ENCODE measurements at places on chromosomes 5 and 9.

GRCh38 chr9:28707616-28708015 is 1134.3 kb upstream of the C9orf72 start:
- no peak for DNase-seq

GRCh38 chr5:93886098-93886806 is 144.9 kb upstream of the POU5F2 start:
- no peak for DNase-seq

GRCh38 chr9:79988126-79988525 is 416.4 kb downstream of the TLE4 start:
- no peak for DNase-seq

- peak; percentile 58 for DNase-seq
Measured at GRCh38 chr9:89806371-89807100, 201.7 kb downstream of the GADD45G start.

- DNase-seq, result no peak
Measured at GRCh38 chr5:59161221-59162105, 578.6 kb downstream of the RAB3C start.

DNA sequence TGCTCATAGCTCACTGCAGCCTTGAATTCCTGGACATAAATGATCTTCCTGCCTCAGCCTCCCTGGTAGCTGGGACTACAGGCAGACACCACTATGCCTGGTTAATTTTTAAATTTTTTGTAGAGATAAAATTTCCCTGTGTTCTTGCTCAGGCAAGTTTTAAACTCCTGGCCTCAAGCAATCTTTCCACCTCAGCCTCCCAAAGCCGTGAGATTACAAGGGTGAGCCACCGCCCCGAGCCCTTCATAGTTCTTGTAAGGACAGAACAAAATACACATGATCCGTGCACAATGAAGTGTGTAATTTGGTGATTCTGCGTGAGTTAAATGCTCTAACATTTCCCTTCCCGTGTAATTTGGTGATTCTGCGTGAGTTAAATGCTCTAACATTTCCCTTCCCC is 27.7 kb upstream of the MYO10 start:
- DNase-seq, result no peak

- no peak for DNase-seq
Measured at GRCh38 chr5:80195837-80196400, 59.9 kb downstream of the SERINC5 start.

- DNase-seq, result peak; percentile 62
Measured at GRCh38 chr5:132272311-132273210, 15.1 kb downstream of the PDLIM4 start.

DNA sequence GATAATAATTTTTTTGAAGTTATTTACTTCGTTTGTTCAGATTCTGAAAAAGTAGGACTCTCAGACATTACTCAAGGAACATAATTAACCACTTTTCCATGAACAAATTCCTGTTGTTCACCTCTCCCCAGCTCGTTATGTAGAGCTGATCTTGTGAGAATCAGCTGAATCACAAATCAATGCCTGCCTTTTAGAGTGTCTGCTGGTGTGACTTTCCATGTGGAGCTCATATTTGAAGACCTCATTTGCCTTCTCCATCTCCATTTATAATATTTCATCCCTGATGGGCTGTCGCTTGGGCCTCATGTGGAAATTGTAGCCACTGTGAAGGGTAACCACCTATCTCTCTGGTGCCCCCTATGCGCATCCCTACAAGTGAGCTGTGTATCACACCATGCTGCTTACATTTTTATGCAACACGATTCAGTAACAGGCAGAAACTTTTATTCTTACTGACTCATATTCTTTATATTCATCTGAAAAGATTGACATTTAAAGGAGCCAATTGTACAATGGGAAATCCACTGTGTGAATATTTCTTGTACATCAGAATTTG is 111.3 kb downstream of the STK32A start:
- no peak for DNase-seq
